ENCODE measurements at places on chromosomes 7 and 10.

- DNase-seq, result no peak
Measured at GRCh38 chr7:68411742-68412141, 1186.5 kb upstream of the AUTS2 start.

GRCh38 chr7:125529249-125529648 lies 599.6 kb upstream of the POT1 start:
- DNase-seq, result no peak

GRCh38 chr7:99618726-99619125 lies 2.0 kb downstream of the ZSCAN25 start:
- DNase-seq, result no peak

DNA sequence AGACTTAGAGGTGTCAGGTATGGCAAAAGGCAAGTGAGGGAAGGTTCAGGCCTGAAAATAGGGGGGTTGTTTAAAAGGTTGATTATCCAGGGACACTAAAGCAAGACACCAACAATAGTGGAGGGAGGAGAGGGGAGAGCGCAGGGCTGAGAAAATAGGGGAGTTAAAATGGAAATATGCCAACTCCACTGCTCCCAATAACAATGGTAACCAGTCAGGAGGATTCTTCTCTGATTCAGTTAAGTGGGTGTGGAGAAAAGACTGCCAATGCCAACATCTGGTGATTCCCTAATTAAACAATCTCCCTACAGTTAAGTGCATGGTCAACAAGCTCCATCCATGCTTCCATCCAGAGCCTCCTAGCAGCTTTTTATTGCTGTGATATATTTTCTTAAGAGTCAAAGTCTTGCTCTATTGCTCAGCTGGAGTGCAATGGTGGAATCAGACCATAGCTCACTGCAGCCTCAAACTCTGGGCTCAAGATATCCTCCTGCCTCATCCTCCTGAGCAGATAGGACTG lies 183.3 kb downstream of the JAZF1 start:
- no peak for DNase-seq

DNA sequence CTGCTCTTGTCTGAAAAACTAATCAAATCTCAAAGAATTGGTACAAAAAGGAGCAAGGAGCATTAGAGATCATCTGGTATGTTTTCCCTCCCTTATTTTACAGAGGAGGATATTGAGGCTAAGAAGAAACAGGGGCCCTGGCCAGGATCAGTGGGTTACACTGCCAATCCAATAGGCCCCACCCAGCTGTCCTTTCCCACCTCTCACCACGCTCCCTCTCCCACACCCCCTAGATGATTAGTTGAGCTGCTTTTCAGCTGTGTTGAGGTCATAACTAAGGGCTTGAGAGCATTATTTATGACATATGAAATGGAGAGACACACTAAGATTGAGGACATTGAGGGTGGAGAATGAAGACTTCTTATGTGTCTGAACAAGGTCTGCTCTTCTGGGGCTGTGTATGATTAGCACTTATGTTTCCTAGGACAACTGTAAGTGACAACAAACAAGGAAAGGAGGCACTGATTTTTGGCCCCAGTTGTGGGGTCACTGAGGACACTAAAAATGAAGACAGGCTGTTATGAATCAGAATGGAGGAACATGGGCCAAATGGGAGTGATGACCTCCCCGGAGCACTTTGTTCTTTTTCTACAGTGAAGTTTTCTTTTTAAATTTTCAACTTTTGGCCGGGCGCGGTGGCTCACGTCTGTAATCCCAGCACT lies 26.5 kb downstream of the VWA2 start:
- DNase-seq, result no peak

GRCh38 chr10:167383-167782 lies 32.1 kb downstream of the ZMYND11 start:
- DNase-seq, result no peak

Data from stimulated activated CD4-positive, alpha-beta T cell treated with anti-CD3 and anti-CD28 coated beads, Interleukin-2, amount 100 ng/mL, for 48 hours (primary cell).